ENCODE measurements at places on chromosomes 3 and 15.

GRCh38 chr3:69290006-69290405 is 95.9 kb downstream of the FRMD4B start:
- DNase-seq, result no peak

DNA sequence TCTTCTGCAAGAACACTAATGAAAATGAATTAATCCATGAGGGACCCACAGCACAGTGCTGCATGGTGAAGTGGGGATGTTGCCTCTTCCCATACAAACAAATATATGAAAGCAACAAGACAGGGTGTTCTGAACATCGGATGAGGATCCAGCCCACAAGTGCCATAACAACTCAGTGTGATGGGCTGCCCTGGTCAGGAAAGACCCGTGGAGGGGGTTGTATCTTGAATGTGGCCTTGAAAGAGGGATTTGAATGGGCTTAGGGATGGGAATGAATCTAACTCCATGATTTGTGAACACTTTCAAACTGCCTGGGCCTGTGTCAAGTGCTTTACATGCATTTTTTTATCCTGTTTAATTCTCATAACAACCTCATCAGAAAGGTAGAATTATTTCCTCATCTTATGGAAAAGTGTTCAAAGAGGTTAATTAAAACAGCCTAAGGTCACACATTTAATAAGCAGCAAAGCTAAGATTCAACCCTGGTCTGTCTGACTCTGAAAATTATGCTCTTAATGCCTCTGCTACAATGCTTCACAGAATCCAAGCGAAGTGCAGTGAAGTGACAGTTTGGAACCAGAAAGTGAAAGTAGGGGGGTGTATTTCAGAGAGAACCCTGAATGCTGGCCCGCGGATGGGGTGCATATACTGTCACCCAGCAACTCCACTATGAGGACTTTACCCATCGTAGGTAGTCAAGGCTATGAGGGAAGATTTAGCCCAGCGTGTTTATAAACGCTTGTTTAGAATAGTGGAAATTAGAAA is 65.6 kb upstream of the HEG1 start:
- DNase-seq, result no peak

- DNase-seq, result no peak
Measured at GRCh38 chr15:58484791-58485600, 53.2 kb downstream of the LIPC start.

DNA sequence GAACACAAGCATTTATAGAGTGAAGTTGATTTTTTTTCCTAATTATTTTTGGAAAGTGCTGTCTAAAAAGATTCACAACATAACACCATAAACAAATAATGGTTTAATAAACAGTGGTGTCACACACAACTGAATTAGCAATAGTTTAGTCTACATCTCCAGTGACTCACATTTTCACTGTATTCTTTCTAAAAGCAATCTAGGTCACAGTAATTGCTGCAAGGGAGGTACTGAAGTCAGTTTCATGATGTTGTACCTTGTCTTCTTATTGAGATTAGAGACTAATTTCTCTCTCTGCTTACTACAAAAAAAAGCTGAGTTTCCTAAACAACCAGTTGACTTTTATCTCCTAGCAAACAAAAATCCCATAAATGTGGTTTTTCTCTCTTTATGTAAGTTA is 29.6 kb downstream of the PLSCR4 start:
- no peak for DNase-seq

DNA sequence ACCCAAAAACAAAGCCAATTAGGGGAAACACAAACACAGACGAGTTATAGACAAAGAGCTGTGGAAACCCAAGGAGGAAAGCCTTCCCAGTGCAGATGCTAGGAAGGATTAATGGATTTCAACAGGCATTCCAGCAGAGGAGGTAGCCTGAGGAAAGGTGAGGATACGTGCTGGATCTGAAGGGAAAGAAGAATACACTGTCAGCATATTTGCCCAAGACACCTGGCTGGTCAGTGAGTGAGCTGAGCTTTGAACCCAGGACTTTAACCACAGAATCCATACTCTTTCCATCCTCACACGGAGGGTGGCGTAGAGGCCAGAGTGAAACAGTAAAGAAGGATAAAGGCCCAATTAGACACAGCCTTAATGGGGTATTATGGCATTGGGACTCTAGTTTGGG is 9.1 kb upstream of the BFSP2 start:
- DNase-seq, result no peak

DNA sequence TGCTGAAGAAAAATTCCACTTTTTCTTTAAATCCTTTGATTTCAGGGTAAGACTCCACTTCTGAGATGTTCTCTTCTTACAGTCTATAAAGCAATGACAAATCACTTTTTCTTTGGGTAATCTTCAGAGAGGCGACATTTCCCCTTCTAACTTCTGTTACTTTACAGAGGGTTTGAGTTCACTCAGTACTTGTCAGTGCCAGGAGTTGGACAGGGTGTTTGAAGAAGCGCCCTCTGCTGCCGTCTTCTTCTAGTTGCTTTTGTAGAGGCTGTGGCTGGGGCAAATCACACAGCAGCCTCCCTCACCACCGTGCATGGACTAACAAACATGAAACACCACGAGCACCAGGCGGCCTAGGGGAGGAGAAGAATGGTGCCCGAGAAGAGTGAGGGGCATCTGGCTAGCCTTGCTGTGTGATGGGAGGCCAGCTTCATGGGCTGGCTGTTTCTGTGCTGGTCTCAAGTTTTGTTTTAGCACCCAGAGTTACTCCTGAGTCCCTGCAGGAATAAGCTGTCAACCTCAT is at the start of gene CD80:
CD80 (minus strand) TSS at position 174 of the 523 bp plus-strand sequence. CDS start 1,886 bp downstream, outside the sequence.
- DNase-seq, result peak; percentile 59

GRCh38 chr3:72296477-72297111 is 511.6 kb upstream of the PROK2 start:
- DNase-seq, result no peak

DNA sequence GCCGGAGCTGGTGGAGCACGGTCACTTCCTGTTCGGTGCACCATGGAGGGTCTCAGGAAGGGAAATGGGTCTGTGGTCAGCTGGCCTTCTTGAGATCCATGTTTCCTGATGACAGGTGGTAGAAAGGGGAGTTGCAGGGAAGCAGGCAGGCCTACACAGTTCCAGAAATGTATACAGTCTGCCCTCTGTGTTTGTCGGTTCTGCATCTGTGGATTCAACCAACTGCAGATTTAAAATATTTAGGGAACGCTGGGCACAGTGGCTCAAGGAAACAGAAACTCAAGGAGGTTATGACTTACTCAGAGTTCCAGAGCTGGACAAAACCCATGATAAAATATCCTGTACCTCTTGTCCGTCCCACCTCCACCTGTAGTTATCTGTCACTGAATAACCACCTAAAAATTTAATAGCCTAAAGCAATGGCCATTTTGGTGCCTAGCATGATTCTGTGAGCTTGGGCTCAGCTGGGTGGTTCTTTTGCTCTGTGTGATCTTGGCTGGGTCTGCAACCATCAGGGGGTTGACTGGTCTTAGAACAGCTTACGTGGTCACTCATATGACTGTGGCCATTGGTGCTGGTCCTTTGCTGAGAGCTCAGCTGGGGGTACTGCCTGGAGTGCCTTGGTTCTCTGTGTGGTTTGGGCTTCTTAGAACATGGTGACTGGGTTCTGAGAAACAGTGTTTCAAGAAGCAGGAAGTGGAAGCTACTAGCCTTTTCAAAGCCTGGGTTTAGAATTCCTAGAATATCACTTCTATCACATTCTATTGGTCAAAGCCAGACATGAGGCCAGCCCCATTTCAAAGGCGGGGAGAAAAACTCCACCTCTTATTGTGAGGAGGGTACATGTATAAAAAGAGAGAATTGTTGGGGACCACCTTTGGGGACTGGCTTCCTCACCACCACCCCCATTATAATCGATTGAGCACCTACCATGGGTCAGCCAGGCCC is 239.7 kb upstream of the BHLHE40 start:
- no peak for DNase-seq

DNA sequence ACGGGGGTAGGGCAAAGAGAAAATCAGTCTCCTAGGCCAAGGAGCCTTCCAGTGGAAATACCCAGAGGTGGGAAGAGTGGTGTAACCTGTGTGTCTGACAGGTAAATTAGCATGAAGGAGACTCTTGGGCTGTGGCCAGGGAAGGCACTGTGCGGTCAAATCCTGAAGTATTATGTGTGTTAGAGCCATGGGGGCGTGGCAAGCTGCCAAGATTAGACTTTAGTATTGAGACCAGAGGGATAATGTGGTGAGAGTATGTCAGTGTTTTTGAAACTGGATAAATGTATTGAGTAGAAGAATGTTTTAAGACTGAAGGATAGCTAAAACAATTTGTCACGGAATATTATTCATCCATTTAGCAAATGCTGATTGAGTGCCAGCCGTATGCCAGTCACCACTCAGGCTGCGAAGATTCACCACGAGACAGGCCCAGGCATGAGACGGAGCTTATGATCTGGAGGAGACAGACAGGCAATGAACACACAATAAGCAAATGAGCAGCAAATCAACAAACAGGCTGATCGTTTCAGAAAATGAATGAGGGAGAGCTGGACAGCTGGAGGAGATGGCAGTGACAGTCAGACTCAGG is 445.9 kb downstream of the MCTP2 start:
- DNase-seq, result no peak

GRCh38 chr15:23565395-23566070 is at the start of gene MKRN3:
Gene MKRN3 (plus strand): TSS chr15:23565674. CDS start chr15:23565783, 109 bp downstream.
- peak; percentile 91 for DNase-seq

DNA sequence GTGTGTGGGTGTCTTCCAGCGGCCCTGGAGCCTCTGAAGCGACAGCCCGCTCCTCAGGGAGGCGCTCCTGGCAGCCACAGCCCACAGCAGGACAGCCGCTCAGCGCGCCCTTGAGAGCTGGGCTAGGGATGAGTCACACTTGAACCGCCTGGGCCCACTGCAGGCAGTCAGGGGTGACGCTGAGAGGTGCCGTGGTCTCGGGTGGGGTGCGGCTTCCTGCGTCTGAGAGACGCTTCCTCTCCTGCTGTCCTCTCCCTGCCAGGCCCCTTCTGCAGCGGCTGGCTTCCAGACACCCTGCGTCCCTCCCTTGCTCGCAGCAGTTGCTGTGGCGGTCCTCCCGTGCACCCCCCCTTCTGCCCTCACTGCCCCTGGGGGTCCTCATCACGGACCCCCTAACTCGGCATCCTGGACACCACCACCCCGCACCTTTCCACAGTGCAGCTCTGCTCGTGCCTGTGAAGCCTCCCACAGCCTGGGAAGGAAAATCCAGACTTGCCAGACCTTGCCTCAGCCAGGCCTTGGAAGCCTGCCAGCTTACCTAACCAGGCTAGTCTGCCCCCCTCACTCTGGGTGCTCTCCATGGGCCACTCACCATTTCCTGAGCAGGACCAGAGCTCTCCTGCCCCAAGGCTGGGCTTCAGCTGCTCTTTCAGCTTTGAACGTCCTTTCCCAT is 1.1 kb upstream of the SPTBN5 start:
- no peak for DNase-seq

DNA sequence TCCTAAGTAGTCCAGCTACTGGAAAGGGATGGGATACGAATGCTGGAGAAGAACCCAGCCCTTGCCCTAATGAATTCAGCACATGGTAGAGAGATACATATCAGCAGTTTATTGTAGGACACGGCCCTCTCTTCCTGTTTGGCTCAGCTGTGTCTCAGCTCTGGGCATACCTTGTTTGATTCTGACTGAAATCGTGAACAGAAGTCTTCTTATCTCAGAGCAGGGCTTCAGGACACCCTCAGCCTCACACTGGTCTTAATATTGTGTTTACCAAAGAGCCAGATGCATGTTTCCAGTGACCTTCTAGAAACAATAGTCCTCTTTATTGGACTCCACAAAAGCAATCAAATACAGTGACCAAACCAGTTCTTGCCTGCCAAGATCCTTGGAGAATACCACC is 54.7 kb downstream of the FAM174B start:
- no peak for DNase-seq

- no peak for DNase-seq
Measured at GRCh38 chr15:31324186-31324585, 2.4 kb upstream of the KLF13 start.

DNA sequence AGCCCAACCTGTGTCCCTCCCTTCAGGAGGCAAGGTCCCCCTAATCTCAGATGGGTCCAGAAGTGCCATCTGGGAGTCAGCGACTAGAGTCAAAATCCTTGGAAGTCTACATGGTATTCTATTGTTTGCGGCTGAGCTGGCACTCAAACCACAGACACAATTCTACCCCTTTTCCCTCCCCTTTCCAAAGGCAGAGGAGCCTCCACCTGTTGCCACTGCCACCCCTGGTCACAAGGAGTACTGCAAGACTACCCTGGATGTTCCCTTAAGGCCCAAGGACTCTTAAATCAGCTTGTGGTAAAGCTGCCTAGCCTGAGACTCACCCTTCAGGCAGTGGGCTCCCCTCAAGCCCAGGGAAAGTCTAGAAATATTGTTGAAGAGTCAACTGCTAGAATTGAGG is 4.3 kb upstream of the OR5H6 start:
- DNase-seq, result no peak

GRCh38 chr3:174242311-174243041 is 616.7 kb upstream of the NAALADL2 start:
- no peak for DNase-seq

DNA sequence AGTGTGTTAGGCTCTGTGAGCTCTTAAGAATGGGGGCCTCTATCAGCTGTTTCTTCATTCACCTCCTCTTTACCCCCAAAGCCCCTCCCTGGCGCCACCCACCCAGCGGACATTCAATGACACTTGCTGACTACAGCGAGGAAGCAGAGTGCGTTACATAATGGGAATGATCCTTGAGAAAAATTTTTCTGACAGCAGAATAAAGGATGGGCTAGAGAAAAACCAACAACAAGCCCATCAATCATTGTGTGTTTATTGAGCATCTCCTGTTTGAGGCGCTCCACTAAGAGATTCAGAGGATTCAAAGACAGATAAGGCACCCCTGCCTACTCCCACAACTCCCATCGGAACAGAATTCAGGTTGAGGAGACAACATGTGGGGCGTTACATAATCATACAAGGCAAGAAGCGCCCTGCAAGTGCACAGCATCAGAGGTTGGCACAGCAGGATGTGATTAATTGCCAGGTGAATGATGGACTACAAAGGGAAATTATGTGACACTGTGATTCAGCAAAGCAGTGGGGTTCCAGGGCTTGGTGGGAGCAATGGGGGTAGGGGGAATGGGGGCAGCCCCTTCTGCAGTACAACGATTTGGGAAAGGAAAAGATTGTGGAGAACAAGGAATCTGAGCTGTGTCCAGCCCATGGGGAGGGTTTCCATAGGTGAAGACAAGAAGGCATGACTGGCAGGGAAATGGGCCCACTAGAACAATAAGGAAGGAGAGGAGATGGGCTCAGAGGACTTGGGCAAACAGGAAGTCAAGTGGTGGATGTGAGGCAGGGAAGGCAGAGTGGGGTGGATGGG is 141.3 kb upstream of the ATP2B2 start:
- no peak for DNase-seq

GRCh38 chr15:98147415-98147814 is 186.9 kb downstream of the ARRDC4 start:
- DNase-seq, result no peak
